NCI-H510A treated with DMSO at 0.1 percent for 48 hours (cell line): ENCODE measurements at places on chromosomes 5 and 9.

DNA sequence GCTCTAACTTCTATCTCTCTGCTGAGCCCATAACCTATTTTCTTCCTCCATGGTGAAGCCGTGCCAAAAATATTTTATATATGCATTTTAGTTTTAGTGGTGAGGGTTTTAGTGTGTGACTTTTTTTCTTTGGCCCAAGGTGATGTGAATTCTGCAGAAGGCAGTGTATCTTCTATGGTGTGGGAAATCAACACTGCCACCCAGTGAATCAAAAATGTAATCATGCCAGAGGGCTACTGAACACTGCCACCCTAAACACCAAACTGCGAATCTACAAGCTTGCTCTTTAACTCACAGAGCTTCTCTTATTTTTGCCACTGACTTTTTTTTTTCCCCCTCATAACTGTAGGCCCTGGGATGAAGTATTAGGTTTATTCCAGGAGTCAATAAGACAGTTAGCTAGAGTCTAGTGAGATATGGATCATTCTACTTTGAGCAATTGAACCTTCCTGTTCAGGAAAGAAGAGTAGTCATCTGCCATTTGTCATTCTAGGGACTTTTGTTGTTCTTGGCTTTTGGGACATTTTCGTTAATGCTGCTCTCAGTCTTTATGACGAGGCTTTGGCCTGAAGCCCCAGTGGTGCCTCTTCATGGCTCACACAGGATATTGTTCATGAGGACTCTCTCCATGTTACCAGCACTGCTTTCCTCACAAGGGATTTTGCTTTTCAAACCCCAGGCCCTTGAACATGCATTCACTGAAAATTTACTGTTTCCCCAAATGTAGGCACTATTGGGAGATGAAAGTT lies 53.1 kb downstream of the C7 start:
- no peak for DNase-seq

GRCh38 chr9:34114436-34114835 lies 12.1 kb downstream of the DCAF12 start:
- DNase-seq = no peak

DNA sequence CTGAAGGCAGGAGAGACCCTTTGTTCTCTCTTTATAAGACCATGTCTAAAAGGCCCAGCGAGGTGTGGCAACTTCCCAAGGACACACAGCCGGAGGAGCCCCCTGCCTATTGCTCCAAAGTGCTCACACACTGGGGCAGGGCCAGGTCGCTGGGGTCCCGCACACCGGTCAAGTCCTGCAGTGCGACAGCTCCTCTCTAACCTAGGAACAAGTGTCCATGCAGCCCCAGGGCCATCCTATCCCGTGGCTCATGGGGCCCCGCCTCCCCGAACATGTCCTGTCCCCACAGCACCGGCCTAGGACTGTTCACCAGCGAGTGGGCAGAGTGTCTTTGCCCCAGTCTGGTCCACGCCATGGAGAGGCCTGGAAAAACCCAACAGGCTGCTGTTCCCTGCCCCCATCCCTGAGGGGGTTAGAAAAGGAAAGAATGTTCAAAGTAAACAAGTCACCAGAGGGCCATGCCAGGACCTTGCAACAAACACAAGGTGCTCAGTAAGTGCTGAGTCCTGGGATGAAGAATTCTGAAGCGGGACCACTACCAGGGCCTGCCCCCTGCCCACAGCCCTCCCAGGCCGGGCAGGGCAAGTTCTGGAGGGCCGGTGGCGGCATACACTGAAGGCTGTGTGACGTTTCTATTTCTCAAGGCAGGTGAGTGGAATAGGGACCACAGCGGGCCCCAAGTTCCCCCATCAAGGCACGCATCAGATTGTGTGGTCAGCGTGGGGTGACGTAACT lies 938 bp downstream of the NINJ1 start:
- no peak for DNase-seq

DNA sequence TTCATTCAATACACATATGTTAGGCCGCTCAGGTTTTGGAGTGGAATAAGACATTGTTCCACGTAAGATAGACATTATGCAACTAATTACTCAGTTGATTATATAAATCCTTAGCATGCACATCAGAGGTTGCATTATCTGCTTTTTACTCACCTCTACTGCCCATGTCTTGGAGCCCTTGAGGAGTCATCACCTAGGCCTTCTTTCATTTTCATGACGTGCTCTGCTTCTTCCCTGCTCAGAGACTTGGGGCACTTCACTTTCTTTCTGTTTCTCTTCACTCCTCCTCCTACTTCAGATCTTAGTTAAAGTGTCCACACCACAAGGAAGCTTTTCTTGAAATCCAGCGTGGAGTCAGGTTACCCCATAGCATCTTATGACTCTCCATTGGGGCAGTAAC lies 241.1 kb downstream of the TLR4 start:
- DNase-seq = no peak

- no peak for DNase-seq
Measured at GRCh38 chr5:127400946-127401670, 110.5 kb downstream of the MEGF10 start.

DNA sequence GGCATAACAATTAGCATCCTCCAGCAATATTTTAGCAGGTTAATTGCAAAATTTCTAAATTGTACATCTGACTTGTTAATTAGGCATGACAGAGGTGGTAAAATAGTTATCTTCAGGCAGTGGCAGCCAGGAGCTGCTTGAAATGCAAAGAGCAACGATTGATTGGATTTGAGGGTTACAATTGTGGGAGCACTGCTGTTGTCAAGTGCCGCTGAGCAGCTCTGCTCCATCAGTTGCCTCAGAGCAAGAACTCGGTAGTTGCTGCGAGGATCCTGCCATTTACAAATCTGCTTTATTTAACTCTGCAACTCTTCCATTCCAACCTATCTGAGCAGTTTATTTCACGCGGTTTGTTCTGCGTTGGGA lies 12.6 kb downstream of the PBX3 start:
- peak; percentile 66 for DNase-seq

- no peak for DNase-seq
Measured at GRCh38 chr5:79727451-79728355, 38.1 kb downstream of the CMYA5 start.

DNA sequence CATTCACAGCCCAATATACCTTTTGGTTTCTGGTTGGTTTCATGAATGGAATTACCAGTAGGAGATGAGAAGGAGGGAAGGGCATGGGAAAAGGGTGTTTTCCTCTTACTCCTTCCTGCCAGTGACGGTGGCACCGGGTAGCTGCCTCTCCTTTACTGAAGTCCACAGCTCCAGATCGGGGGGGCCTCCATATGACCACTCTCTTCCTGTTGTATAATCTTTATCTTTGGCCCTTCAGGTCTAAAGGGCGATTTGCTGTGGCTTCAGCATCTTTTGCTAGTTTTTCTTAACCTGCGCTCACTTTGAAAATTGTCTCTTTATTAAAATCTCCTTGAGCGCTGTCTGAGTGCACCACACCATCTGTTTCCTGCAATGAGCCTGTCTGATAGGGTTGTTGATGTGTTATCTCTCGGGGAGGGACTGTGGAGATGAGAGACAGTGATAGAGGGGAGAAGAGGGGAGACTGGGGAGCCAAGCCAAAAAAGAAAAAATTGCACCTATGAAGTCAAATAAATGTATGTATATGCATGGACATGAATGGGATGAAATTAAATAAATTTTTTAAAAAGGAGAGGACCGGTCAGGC lies 449.3 kb upstream of the KLF4 start:
- no peak for DNase-seq

DNA sequence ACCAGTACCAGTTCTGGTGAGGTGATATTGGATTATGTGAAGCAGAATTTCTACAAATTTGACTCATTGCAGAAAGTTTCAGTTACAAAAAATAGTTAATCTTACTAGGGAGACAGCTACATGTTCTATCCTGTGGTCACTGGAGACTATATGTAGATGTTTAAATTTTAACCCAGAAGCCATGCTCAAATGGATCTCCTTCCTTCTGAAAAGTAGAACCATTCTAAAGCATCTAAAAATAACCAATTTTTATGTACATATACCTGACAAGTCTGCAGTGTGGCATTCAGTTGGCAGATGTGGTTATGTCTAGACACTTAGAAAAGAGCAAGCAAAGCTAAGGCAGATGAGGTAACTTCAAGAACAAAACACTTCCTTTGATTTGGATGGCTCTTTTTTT lies 65.5 kb upstream of the POU4F3 start:
- no peak for DNase-seq

DNA sequence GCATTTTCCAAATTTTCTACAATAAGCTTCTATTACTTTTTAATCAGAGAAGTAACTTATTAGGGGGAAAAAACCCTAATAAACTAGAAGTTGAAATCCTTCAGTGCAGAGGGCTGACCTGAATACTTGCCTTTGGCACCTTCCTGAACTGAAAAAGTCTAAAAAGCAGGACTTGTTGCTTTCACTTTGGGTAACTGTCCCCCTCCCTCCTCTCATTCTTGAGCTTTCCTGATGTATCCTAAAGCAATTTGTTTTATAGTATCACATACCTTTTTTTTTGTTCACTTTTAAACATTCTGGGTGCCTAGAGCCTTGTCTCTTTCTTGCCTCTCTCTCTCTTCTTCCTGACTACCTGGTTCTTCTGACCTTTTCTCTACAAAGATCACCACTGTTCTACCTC lies 64.0 kb upstream of the ERBIN start:
- DNase-seq = no peak

DNA sequence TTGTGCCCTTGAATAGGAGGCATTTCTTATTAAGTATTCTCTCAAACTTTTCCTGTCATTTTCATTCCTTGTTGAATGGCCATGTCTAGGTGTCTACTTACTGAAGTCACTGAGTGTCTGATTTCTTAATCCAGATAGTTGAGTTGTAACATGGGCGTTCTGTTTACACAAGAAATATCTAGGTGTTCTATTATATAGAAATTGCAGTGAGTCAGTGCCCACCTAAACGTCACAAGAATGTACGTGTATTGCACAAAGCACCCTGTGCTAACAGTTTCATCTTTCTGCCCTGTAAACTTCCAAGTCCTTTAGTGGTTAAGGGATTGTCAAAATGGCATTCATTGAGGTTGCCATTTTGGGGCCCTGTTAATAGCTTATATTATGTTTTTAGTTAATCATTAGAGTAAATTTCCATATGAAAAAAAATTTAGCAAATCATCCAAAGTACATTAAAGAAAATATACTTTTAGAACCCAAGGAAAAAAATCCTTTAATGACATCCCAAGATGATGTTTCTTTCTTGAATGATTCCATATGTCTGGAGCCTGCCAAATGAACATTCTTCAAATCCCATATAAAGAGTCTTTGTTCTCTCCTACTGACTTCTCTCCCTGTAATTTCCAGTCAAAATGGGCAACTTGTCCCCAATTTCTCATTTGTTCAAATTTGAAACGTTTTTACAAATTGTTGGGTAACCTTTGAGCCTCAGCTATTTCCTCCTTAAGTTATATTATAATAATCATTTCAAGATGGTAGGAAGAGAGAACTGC lies 114.2 kb downstream of the GOLPH3 start:
- DNase-seq = no peak

GRCh38 chr5:134527961-134528424 lies 2.5 kb downstream of the JADE2 start:
- DNase-seq = no peak

DNA sequence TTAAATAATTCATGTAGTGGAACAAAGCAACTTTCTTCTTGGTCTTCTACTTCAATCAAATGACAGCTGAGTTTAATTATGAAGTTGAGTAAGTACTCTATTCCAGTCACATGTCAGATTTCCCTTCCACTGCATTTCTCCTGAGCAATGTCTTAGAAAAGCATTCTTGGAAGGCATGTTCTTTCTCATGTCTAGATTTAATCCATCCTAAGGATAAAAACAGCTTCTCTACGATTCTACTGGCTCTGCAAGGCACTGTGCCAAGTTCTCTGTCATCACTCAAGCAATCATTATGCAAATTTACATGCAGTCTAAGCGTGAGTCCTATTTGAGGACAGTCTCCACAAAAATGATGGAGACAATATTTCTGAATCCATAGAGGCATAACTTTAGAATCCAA lies 142.4 kb downstream of the YIPF5 start:
- peak; percentile 39 for DNase-seq

- DNase-seq = no peak
Measured at GRCh38 chr5:56106837-56107236, 112.1 kb upstream of the IL6ST start.

- no peak for DNase-seq
Measured at GRCh38 chr5:27266184-27266583, 227.8 kb upstream of the CDH9 start.

DNA sequence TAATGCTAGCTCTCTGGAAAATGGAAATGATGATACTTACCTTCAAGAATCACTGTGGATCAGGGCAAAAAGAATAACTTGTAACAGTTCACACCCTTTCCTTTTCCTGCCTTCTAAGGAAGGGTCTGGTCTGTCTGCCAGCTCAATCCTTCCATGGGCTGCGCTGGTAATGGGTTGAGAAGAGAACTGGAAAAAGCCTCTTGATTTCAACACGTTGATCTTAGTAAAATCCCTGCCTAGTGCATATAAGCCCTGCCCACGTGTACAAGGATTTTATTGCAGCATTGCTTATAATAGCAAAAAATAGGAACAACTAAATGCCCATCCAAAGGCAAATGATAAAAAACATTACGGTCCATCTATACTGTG lies 20.5 kb downstream of the C1QTNF2 start:
- no peak for DNase-seq

DNA sequence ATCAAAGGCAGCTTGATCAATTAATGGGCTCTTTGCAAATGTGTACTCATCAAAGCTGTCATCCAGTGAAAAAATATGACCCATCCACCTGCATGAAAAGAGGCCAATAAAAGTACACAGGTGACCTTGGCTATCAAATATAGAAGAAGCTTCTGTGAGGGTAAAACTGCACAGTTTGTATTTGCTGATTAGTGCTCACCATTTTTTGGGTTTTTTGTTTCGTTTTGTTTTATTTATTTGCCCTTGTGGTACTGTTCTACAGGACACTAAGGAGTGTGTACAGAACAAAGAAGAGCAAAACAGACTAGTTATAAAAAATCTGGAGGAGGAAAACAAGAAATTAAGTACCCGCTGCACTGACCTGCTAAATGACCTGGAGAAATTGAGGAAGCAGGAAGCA lies 101.3 kb downstream of the CNTLN start:
- DNase-seq = no peak

DNA sequence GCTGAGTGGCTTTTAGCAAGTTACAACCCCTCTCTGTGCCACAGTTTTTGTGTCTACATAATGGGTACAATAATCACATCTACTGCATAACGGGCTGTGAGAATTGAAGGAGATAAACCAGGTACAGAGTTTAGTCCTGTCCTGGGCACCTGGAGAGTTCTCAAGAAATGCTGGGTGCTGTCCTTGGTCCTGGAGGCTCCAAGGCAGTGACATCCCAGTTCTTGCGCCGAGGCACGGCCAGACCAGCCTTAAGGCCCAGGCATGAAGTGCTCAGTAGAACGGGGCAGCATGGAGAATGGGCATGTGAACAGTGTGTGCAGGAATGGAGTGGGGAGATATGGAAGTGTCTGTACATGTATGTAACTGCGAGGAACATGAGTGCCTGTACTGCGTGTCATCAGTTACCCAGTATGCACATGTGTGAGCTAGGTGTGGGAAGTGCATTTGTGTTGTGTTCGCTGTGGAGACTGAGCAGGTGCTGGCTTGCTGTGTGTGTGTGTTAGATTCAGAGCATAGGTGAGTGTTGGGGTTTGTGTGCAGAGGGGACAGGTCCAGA lies 6.3 kb upstream of the UNC5A start:
- DNase-seq = no peak
